ENCODE measurements at places on chromosomes 3 and 15.

DNA sequence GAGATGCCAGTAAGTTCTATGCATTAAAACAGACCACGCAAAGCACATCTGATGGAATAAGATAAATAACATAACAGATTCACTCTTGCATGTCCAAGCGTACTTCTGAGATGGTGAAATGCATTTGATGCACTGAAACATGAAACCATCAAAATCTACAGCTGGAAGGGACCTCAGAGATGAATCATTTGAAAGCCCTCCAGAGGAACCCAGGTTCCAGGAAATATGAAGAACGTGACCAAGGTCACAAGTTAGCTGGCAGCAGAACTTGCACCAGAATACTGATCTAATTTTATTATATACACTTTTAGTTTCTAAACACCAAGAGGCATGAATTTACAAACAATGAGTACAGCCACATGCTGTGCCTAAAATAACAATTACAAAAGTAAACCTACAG, 957.1 kb downstream of the FHIT start:
- no peak for DNase-seq

DNA sequence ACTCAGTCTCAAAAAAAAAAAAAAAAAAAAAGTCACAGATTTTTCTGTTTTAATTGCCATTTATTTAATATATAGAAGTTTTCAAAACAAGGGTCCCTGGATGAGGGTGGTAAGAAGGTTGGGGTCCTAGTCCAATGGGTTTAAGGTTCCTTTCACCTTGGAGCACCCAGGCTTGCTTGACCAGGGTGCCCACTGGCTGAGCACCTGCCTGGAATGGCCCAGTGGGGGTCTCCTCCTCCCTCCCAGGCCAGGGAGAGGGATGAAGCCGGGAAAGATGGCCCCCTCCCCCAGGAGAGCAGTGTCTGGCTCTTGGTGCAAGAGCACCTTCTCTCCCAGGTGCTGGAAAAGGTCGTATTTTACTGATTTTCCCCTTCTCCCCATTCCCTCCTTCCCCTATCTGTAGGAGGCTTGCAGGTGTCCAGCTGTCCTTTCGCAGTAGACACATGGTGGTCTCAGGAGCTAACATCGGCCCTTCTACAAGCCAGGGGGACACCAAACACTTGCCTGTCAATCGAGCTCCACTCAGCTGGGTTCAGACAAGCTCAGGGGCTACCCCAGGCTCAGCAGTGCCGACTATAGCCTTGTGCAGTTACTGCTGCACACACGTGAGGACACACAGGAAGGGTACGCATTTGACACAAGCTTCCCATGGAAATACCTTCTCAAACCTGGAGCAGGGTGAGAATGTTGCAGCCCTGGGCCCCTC, 112.3 kb upstream of the KLF13 start:
- DNase-seq: no peak

DNA sequence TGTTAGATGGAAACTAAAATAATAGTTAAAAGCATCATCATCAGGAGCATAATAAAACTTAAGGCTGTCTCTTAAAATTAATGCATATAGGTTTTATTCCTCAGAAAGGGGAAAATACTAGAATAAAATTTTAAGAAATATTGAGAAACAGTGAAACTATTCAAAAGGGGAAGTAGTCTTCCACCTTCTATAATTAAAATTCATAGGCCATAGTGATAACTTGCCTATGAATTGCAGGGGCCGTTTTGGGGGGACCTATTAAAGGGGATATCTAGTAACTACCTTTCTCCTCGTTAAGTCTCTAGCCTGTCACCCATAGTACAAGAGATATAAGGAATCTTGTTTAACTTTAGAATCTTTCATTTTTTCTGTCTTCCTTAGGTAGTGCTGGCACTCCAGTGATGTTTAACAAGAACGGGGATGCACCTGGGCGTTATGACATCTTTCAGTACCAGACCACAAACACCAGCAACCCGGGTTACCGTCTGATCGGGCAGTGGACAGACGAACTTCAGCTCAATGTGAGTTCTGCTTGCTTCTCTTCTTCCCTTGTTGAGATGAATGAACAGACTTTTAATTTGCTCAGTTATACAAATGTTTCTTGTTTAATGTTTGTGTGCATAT, 600.4 kb downstream of the GRM7 start:
- DNase-seq: no peak

DNA sequence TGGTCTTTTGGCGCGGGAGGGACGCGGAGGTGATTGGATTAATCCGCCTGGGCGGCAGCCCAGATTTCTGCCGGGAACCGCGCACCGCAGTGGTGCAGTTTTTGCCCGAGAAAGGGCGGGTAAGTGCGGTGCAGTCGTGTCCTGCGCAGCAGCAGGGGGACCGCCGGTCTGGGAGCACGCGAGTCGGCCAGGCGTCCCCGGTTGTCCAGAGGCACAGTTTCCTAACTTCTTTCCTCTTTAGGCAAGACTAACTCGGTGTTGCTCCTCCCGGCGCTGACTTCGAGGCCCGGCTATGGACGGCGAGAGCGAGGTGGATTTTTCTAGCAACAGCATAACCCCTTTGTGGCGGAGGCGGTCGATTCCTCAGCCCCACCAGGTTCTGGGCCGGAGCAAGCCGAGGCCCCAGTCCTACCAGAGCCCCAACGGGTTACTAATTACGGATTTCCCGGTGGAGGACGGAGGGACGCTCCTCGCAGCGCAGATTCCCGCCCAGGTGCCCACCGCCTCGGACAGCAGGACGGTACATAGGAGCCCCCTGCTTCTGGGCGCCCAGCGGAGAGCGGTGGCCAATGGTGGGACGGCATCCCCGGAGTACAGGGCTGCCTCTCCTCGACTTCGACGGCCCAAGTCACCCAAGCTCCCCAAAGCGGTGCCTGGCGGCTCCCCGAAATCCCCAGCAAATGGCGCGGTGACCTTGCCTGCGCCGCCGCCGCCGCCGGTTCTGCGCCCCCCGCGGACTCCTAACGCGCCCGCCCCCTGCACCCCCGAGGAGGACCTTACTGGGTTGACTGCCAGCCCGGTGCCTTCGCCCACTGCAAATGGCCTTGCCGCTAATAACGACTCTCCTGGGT, 736 bp downstream of the ARHGEF26 start:
- no peak for DNase-seq

GRCh38 chr3:83523470-83524073, 1435.2 kb upstream of the CADM2 start:
- no peak for DNase-seq

DNA sequence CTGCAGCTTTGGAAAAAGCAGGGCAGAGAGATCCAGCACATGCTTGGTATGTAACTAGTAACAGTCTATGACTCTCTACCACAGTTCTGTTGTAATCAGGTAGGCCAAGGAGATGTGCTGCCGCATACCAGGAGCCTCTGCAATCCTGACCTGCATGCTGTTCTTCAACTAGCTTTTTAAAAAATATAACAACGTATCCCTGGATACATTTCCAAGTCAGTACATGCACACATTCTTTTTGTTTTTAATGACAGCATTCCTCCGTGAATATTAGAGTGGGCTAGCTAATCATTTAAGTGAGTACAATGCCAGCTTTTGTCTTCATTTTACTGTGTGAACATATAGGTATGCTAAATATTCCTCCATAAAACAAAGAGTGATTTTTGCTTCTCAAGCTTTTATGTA, 437.8 kb downstream of the RBMS3 start:
- no peak for DNase-seq

GRCh38 chr15:68631601-68632051, 52.8 kb downstream of the CORO2B start:
- DNase-seq: no peak

- DNase-seq: no peak
Measured at GRCh38 chr3:115986555-115987207, 363.4 kb downstream of the GAP43 start.

GRCh38 chr3:18066899-18067582, 324.6 kb upstream of the TBC1D5 start:
- no peak for DNase-seq

DNA sequence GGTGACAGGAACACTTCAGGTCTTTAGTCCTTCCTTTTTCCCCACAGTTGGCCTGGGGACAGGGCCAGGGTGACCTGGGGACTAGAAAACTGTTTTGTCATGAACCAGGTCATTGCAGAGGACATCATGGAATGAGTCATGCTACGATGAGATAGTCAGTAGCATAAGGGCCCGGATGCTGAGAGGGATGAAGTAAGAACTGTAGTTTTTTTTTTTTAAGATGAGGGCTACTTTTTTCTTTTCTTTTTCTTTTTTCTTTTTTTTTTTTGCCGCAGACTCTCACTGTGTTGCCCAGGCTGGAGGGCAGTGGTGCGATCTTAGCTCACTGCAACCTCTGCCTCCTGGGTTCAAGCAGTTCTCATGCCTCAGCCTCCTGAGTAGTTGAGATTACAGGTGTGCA, 8.0 kb downstream of the MAP2K5 start:
- DNase-seq: no peak

DNA sequence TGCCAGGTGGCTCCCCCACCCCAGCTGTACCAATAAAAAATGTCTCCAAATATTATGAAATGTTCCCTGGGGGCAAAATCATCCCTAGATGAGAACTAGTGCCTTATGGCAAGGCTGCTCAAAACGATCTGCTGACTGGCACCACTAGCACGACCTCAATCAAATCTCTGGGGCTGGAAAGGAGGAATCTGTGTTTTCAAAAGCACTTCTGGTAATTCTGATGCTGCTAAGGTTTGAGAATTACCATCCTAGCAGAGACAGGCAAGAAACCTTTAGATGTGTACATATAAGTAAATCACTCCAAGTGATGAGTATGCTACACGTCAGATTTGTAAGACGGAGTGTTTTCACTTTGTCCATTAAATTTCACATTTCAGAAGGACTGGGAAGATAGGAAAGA, 360.1 kb upstream of the THRB start:
- DNase-seq: no peak

DNA sequence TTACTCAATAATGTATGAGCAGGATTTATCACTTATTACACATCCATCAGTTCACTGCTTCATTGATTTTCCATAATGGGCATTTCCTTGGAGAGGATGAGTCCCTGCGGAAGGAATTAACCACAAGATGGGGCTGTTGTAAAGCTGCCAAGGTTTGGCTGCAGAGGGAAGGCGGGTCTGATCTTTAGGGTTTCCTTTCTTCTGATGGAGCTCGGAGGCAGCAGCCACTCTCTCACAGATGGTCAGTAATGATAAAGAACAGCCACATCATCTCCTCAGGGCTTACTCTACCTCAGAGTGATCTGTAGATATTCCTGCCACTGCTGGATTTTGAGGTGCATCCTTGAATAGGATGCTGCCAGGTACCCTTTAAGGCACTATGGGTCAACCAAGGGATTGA, 115.2 kb downstream of the USP13 start:
- no peak for DNase-seq

- DNase-seq: no peak
Measured at GRCh38 chr15:48645558-48646330, at the start of gene FBN1. FBN1 (minus strand) TSS chr15:48645709; CDS start chr15:48644769, 940 bp downstream.

- DNase-seq: no peak
Measured at GRCh38 chr3:31968369-31968926, 12.6 kb downstream of the OSBPL10 start.

GRCh38 chr3:94522488-94522887, 459.6 kb downstream of the NSUN3 start:
- DNase-seq: no peak

GRCh38 chr3:177026505-177027277, 170.6 kb downstream of the TBL1XR1 start:
- no peak for DNase-seq

- no peak for DNase-seq
Measured at GRCh38 chr15:61196156-61196555, 32.9 kb downstream of the RORA start.

DNA sequence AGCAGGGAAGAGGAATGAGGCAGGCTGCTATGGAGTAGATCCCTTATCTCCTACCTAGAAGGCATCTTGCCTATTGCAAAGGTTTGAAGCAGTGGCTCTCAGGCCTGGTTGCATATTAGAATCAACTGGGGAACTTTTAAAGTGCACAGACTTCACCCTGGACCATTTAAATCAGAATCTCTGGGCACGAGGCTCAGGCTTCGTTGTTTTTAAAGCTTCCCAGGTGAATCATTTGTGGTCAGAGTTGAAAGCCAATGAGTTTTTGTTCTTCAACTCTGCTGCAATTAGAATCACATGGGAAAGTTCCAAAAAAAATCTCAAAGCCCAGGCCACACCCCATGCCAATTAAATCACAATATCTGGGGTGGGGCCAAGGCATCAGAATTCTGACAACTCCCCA, 773.1 kb downstream of the AGBL1 start:
- DNase-seq: no peak

DNA sequence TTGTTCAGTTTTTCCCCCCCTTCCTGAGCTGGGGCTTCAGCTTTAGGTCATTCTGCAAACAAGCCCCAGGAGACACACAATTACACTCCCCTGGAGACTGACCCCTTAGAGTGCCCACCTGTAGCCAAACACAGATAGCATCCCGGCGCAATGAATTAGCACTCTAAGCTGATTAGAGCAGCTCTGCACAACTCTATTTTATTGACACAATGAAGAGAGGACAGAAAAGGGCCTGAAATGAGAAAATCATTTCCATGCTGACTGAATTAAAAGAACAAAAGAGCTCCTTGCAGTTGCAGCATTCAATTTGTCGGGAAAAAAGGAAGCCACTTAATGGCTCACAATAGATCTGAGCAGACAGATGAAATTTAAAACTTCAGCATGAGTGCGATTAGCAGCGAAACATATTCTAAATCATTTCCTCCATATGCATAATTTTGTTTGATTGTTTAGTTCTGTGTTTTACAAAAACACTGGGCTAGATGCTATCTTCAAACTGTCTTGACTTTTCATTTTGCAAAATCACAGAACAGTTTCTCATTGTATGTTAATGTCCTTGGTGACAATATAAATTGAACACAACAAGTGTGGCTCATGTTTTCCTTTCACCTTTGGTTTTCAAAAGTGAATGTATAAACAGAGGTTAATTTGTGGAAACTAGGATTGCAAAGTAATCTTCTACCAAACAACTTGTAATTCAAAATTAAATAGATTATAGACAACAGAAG, 308.6 kb downstream of the MECOM start:
- DNase-seq: no peak

DNA sequence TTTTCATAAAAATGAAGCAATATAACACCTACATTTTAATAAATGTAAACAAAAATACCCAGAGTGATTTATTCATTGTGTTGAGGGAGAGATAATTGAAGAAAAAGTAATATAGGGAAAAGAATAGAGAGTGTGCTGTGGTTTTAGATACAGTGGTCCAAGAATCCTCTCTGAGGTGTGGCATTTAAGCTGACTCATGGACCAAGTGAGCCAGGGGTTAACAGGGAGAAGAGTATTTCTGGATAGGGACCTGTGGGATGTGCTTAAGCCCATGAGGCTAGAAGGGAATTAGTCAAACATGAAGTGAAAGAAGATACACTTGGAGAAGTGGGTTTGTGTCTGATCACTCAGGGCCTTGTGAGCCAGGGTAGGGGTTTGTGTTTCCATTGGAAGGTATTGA, 680.7 kb upstream of the GRM7 start:
- DNase-seq: no peak

DNA sequence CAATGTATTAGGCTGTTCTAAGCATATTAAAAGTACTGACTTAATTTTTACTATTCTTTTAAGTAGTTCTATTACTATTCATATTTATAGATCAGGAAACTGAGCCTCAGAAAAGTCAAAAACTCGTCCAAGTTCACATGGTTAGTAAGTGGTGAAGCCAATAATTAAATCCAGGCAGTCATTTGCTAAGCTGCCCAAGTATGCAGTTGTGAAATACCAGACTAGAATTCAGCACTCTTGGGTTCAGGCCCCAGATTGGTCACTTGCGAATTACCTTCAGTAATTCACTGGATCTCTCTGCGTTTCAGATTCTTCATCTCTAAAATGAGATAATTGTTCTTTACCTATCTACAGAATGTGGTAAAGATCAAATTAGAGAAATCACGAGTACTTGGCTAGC, 161.9 kb upstream of the CADPS start:
- DNase-seq: no peak

GRCh38 chr3:170566413-170566812, 19.5 kb downstream of the SLC7A14 start:
- no peak for DNase-seq

GRCh38 chr15:40182358-40183029, 21.6 kb downstream of the BUB1B start:
- DNase-seq: no peak

Measured in stimulated activated CD8-positive, alpha-beta memory T cell treated with anti-CD3 and anti-CD28 coated beads, Interleukin-7, amount 100 ng/mL, for 1 hour (primary cell).